IMR-90 (cell line): ENCODE measurements at places on chromosomes 5 and 9. TPM values are rescaled to one million over a fixed set of nuclear protein-coding genes. Genes with fewer than 3 reads are reported as not detected.

The SPINK4 gene
- total RNA-seq: not detected in 2 replicates

The IFNA21 gene
- total RNA-seq: not detected in 2 replicates

The C1QTNF2 gene
- 0.72 and 0.83 TPM in 2 replicates for total RNA-seq

The ARSB gene
- 14.7 and 16.0 TPM in 2 replicates for total RNA-seq

The CAMK4 gene
- 4.8 and 6.7 TPM in 2 replicates for total RNA-seq

The TNPO1 gene
- 400 and 527 TPM in 2 replicates for total RNA-seq

- DNase-seq: no peak
Measured at GRCh38 chr5:78509884-78510769, 138.4 kb downstream of the LHFPL2 start.
